NCI-H187 (cell line): ENCODE measurements at places on chromosomes 5 and 9.
A peak's percentile ranks its signal among the peaks of the same experiment; 100 is the strongest.

DNA sequence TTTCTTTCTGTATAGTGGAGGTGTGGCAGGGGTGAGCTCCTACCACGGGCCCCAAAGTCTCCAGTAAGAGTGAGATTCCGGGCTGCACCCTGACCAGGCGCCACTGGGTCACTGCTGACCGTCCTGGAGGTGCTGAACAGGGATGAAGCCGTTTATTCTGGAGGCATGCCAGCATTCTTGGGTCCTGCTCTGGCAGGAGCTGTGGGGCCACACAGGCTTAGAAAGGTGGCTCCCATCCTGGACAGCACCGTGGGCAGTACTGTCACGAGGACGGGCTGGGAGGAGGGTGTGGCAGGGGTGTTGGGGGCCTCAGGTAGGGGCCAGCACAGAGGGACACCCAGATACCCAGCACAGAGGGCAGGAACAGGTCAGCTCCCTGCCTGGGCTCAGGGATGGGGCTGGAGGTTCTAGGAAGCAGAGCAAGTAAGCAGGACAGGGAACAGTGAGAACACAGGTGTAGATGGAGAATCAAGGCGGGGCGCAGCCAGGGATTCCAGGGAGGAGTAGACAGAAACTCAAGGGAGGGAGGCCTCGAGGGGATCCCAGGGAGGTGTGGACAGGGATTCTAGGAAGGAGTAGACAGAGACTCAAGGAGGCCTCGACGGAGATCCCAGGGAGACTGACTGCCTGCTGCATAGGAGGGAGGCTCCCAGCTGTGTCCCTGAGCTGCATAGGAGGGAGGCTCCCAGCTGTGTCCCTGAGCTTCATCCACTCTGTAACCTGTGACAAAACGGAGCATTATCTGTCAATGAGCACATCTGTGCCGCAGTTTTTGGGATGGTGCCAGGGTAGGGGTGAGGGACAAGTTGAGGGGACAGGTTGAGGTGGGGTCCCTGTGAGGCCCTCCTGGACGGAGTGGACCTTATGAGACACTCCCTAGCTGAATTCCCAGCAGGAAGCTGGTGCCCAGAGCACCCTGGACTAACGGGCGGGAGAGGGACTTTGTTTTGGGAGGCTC lies 1.1 kb upstream of the PLEKHG4B start:
- DNase-seq = peak; percentile 65

DNA sequence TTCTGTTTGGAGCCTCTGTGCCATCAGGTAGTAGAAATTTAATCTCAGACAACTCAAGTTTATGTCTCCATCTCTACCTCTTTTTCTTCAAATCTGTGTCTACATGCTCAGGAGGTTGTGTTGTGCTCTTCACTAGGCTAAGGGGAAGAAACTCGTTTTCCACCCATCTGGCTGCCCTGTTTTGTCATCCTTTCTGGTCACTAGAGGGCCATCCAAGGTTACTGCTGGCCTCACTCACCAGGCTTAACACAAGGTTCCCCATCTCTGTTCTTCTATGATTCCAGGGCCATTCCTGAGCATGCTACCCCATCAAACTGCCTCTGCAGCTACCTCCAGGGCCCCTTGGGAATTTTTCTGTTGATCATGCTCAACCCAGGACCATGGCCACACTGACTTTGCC lies 213.3 kb upstream of the FBXL7 start:
- DNase-seq = no peak

DNA sequence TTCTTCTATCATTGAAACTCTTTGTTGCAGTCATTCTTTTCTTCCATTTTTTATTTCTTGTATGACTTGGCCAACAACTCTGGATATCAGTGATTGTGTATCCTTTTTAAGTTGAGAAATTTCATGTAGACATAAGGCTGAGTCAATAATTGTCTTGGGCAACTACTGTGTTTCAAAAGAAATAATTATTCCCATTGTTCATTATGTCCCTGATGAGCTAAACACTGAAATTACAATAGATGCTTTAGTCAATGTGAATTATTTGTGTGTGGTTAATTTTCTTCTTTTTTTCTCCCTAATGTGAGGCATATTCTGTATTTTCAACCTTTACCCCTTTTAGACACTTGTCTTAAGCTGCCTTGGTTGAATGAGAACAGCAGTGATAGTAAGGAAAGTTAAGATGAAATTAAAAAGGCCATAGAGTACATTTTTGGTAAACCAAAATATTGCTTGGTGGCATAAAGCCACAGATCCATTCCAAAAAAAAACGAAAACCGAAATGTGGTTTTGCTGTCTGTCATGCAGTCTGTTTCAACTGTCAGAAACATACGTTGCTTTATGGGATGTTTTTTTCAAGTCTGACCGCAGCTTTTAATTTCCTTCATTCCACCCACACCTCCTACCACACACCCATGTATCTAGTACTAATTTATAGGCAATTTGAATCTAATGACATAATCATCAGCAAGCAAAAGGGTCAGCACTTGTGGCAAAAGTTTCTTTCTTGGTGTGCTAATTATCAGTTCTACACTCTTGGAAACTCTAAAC lies 21.1 kb downstream of the TLE4 start:
- DNase-seq = no peak

GRCh38 chr9:4923580-4924544 lies 61.2 kb upstream of the JAK2 start:
- no peak for DNase-seq

GRCh38 chr5:139696894-139697658 lies 48.9 kb downstream of the CXXC5 start:
- no peak for DNase-seq

DNA sequence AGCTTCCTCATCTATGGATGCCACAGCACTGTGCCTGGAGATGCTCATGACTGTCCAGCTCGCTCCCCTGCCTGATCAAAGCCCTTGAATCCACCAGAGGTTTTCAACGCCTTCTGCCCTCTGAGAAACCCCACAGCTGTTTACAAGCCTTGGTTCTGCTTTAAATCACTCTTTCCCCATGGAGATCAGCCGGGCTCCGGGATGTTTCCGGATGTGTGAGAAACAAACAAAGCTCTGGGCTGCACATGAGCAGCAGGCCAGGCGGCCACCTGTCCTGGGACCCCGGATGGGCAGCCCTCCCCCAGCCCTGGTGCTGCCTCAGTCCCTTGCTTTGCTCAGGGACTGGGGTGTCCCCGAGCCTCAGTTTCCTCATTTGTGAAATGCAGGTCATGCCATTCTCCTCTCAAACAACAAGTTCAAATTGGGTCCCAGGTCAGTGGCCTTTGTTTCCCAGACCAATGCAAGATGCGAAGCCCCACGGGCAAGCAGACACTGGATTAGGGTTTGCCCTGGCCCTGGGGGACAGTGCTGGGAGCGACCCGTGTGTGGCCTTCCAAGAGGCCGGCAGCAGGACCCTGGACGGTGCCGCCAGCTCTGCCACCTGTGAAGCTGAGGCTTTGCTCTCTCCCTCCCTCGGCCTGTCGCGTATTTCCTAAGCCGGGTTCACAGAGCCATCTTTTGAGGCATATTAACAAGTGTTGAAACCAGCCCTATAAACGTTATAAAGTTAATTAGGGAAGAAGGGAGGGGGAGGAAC lies 42.4 kb upstream of the PHYKPL start:
- no peak for DNase-seq

GRCh38 chr5:5326115-5326758 lies 96.2 kb upstream of the ICE1 start:
- no peak for DNase-seq

- no peak for DNase-seq
Measured at GRCh38 chr9:115109486-115109885, 8.5 kb downstream of the TNC start.

- no peak for DNase-seq
Measured at GRCh38 chr5:1519631-1520210, 4.0 kb downstream of the LPCAT1 start.

- DNase-seq = no peak
Measured at GRCh38 chr9:11701706-11702105, 991.5 kb upstream of the TYRP1 start.

GRCh38 chr5:602466-603035 lies 9.6 kb upstream of the CEP72 start:
- DNase-seq = no peak

DNA sequence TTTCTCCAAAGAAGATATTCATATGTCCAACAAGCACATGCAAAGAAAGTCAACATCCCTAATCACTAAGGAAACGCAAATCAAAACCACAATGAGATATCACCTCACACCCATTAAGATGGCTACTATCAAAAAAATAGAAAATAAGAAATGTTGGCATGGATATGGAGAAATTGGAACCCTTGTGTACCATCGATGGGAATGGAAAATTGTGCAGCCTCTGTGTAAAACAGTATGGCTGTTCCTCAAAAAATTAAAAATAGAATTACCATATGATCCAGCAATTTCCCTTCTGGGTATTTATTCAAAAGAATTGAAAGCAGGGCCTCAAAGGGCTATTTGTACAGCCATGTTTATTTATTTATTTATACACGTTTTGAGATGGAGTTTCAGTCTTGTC lies 43.0 kb upstream of the HRH2 start:
- no peak for DNase-seq

GRCh38 chr5:62920856-62921255 lies 342.2 kb downstream of the LRRC70 start:
- DNase-seq = no peak

GRCh38 chr5:156755421-156756087 lies 94.5 kb upstream of the PPP1R2B start:
- DNase-seq = no peak
